ENCODE measurements at places on chromosomes 12 and 14.
A peak's percentile ranks its signal among the peaks of the same experiment; 100 is the strongest.

- no peak for DNase-seq
Measured at GRCh38 chr12:58487255-58487654, 433.0 kb downstream of the LRIG3 start.

DNA sequence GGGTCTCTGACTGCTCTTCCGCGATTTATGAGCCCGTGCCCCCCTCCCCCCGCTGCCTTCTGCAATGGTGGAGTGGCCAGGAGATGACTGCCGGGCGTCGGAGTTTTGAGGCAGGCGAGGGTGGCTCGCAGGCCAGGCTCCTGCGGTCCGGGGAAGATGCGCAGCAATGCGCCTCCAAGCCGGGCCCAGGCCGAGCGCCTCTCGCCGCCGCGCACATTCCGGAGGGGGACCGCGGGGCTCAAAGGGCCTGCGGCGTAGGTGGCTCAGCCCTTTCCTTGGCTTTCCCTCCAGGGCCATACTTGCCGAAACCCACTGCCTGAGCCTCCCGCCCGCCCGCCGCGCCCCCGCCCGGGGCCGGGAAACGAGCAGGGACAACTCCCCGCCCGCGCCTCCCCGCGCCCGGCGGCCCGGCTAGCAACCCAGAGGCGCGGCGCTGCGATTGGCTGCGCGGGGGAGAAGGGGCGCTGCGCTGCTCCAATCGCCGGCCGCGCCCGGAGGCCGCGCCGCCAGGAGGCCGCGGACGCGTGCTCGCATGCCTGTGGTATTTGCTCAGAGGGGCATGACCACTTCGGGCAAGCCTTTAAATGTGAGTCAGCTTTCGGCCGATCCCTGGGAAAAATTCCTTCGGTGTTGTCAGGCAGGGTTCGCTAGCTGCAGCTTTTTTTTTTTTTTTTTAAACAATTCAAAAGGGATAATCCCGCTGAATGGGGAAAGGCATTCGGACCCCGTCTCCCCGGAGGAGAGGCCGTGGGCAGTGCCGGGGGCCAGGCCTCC is 157.9 kb upstream of the PARP11 start:
- peak; percentile 81 for DNase-seq

- DNase-seq, result no peak
Measured at GRCh38 chr12:5973461-5974115, 28.5 kb upstream of the ANO2 start.

GRCh38 chr14:104436741-104437701 is 142.5 kb upstream of the C14orf180 start:
- DNase-seq, result no peak

GRCh38 chr14:89418976-89419375 is 1.9 kb upstream of the FOXN3 start:
- DNase-seq, result no peak

- no peak for DNase-seq
Measured at GRCh38 chr14:24078146-24078545, 6.8 kb downstream of the CPNE6 start.

DNA sequence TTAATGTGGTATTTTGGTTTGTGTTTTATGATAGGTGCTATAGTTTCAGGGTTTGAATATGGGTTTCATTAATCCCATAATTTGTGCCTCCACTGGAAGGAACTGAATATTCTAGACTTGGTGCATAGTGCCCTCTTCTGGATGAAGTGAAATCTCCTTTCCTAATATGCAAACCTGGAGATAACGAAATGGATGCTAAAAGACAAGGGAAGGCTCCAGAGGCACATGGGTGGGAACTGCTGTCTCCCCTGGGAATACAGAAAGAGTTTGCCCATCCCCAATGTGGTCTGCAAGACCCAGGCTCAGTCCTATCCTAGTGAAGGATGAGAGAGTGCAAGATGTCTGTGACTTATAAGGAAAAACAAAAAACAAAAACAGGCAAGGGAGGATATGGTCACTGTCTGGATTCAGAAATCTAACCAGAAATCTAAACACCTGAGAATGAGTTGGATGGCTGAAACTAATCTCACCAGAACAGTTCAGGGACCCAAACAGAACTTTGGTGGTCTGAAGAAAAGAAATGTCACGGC is 142.3 kb upstream of the TMPO start:
- no peak for DNase-seq

DNA sequence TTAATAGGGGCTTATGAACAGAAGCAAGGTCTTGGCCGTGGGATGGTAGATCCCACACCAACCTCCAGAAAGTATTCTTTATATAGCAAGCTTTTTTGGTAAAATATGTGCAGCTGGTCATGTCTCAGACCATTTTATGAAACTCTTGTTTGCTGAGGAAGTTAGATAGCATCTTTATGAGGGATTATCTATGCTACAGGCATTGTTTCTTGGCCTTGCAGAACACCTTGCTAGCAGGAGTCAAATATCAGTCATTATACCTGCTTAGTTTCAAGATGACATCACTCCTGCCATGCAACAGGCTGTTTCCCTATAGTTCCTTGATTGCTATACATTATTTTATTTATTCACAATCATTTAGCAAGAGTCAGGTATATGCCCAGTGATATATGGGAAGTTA is 84.8 kb upstream of the LRFN5 start:
- DNase-seq, result no peak

- DNase-seq, result no peak
Measured at GRCh38 chr12:62196146-62196545, 64.1 kb upstream of the USP15 start.

DNA sequence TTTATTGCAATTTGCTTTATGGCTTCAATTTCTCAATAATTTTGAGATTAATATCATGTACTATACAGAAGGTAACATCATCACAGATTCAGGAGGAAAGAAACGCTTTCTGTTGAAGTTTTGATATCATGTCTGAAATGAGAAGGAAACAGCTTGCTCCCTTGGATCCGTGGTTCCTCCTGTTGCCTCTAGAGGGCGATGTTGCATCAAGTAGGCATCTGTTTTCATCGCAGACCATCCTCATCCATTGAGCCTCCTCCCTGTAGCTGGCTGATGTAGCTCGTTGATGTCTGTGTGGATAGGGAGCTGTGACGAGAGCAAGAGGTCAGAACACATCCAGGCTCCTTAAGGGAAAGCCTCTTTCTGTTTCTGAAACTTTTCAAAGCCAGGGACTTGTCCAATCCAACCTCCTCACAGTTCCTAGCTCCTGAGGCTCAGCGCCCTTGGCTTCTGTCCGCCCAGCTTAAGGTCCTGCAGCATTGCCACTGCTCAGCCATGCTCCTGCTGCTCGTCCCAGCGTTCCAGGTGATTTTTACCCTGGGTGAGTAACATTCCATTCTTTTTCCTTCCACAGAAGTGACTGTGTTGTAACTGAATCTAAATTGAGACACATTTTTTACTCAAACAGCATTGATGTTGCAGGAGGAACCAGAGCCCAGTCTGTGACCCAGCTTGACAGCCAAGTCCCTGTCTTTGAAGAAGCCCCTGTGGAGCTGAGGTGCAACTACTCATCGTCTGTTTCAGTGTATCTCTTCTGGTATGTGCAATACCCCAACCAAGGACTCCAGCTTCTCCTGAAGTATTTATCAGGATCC is 304.8 kb upstream of the OR4E1 start:
- peak; percentile 33 for DNase-seq

DNA sequence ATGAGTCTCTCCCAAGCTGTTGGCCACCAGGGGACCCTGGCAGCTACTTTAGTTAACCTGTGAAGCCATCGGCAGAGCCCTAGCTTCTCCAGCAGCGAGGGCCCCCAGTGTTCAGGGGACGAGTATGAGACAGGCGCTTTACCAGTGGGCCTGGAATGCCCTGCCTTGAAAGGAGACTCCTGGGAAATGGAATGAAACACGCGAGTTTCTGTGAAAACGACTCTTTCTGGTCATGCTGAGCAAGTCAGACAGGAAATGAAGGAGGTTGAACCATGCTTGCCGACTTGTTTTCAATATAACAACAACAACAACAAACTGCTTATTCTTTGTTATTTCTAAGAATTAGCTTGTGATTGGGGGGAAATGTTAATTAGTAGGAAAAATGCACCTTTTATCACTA is 42.9 kb downstream of the SFSWAP start:
- DNase-seq, result no peak

- no peak for DNase-seq
Measured at GRCh38 chr12:27462151-27462694, 15.7 kb downstream of the SMCO2 start.

DNA sequence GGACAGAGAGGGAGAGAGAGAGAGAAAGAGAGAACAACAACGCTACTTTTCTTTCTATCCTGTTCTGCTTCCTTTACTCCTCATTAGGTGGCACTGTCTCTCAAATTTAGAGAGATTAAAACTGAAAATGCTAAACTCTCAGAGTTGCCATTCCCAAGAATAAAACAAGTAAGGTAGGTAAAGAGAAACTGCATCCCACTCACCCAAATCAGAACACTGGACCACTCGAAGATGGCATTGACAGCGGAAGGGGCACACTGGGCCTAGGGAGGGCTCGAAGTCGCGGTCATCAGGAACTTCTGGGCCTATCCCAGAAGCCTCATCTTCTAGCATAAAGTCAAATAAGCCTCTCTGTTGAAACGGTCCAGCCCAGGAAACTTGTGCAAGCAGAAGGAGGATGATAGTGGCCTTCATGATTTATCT is 4.5 kb downstream of the DCN start:
- no peak for DNase-seq

DNA sequence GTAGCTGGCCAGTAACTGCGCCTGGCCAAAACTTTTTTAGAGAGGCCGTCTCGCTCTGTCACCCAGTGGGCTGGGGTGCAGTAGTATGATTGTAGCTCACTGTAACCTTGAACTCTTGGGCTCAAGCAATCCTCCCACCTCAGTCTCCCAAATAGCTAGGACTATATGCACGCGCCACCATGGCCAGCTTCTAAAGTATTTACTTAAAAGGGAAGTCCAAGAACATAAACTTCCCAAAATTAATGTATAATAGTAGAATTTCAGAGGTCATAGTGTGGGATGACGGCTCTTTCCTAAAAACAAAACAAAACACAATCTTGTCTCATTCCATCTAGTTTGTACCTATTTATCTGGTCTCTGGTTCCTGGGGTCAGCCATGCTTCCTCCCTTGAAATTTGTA is 42.2 kb upstream of the FOS start:
- no peak for DNase-seq

All from stimulated activated CD4-positive, alpha-beta T cell treated with anti-CD3 and anti-CD28 coated beads, Interleukin-4, amount 100 ng/mL, for 1 hour (primary cell).